ENCODE measurements at places on chromosomes 1 and 21.

GRCh38 chr1:202018468-202019234 is 8.3 kb downstream of the ELF3 start:
- no peak for DNase-seq

DNA sequence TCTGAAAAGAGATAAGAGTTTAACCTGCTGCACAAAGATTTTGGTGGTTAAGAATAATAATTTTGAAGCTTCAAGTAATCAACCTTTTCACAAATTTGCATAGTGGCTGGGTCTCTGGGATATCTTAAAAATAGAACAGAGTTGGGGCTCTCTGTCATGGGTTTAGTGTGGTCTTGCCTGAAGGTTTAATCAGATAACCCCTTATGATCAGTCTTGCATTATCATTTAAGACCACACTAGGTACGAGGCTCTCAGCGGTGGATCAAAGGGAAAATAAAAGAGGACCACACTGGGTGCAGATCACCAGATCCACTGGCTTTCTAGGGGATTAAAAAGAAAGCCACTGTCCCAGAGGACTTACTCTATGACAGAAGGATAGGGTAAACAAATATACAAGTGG is 19.5 kb downstream of the LRRC8C start:
- no peak for DNase-seq

DNA sequence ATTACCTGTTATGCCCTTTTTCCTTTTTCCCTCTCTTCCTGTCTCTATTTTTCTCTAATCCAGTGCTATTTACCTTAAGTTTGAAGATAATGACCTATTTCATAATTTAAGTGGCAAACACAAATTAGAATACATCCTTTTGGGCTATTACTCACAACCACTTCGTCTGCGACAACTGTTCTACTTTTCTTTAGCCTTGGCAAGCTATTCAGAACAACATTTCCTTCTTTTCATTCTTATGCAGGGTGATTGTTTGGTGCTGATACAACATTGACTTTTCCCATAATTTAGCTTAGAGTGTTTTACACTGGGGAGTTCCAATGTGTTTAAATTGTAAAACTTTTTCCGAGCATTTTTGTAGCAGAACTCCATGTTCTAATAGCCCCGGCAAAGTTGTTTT is 86.6 kb upstream of the S1PR1 start:
- DNase-seq: no peak

- DNase-seq: no peak
Measured at GRCh38 chr1:167923324-167924056, 9.6 kb upstream of the ADCY10 start.

GRCh38 chr1:6982443-6982842 is 197.2 kb downstream of the CAMTA1 start:
- no peak for DNase-seq

GRCh38 chr1:25430967-25431881 is 527 bp downstream of the MACO1 start:
- no peak for DNase-seq

- no peak for DNase-seq
Measured at GRCh38 chr1:53763911-53764310, 24.9 kb upstream of the GLIS1 start.

DNA sequence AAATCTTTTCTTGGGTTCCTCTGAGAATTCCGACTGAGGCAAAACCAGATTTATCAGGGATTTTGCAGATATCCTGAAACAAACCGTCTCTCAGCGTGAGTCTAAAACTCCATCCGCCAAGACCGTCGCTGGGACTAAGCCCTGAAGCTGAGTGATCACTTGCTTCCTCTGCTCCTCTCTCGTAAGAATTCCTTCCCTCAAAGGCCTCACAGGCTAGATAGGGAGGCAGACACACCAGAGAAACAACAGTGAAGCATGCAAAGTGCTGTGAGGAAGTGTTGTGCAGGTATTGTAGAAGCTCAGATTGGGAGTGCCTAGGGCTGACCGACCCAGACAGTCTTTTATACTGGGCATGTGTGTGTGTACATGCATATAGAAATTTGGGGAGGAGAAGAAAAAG is 119.1 kb downstream of the RGS7 start:
- DNase-seq: no peak

- no peak for DNase-seq
Measured at GRCh38 chr1:36096500-36097432, 8.1 kb downstream of the ADPRS start.

DNA sequence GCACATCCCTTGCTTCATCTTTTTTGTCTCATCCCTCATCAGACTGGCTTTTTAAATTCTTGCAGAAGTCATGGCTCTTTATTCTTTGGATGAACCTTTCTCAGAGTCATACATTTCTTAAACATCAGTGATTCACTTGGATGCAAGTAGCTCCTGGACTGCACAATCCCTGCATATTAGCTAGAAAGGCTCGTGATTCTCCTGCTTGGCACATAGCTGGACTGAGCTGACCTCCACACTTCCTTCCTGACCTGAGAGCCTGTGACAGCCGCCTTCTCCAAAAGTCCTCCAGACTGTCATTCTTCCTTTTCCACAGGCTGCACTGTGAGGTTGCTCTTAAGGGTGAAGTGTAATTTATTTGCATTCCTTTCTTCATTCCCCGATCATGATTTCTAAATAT is 109.4 kb downstream of the RGL1 start:
- DNase-seq: peak; percentile 81

DNA sequence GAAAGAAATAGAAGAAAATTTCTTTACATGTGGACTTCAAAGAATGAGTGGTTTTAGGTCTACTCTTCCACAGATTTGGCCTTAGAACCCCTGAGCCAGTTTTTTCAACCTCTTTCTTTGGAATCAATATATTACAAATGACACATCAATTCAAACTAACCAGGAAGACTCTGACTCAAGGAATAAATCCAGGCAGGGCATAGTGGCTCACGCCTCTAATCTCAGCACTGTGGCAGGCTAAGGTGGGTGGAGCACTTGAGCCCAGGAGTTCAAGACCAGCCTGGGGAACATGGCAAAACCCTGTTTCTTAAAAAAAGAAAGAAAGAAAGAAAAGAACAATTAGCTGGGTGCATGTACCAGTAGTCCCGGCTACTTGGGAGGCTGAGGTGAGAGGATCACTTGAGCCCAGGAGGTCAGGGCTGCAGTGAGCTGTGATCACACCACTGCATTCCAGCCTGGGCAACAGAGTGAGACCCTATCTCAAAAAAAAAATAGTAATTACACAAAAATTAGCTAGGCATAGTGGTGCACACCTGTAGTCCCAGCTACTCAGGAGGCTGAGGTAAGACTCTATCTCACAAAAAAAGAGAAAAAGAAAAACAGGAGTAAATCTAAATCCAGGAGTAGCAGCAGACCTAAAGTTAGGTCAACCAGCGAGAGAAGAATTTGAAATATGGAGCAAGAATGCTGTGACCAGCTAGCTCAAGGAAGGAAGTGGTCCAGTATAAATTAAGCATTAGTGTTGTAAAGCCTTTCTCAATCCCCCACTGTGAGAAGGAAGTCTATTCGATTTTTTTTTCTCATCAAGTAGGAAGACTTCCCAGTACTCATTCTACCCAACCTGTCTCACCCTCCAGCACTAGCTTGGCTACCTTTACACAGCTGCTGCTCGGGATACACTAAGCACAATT is 1.9 kb downstream of the SORT1 start:
- DNase-seq: peak; percentile 64

- DNase-seq: no peak
Measured at GRCh38 chr1:17948594-17948993, 159.0 kb upstream of the IGSF21 start.

- DNase-seq: no peak
Measured at GRCh38 chr21:40152476-40152875, 285.2 kb downstream of the PCP4 start.

DNA sequence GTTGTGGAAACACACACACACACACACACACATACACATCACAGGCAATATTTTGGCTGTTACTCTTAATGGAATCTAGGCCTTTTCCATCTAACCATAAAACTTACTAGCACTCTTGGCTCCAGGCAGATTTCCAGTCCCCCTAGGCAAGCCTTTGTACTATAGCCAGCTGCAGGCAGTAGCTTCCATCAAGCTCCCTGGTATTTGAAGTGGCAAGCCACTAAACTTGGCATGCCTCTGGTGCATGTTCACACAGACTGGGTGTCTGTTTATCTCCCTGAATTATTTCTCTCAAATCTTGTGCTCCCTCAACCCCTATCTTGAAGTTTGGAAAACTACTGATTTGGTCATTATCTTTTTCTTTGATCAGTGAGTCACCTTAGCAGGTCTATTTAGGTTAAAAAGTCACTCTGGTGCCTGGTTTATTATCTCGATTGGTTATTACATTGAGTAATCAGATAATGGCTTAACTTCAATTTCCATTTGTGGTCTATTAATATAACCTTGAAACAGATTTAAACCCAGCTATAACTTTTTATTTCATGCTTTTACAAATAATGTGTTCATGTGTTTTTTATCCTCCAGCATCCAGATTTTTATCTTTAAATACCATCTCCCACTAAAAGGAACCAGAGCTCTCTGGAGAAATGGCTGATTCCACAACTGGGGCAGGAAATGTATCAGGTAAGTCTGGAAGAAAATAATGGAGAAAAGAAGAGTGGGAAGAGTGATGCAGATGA is 2.7 kb upstream of the RBM15 start:
- DNase-seq: no peak

GRCh38 chr1:233512538-233512937 is 101.4 kb upstream of the KCNK1 start:
- DNase-seq: no peak

Measured in suppressor macrophage treated with lipopolysaccharide for 4 hours (primary cell).